ENCODE measurements at places on chromosomes 3 and 15. TPM values are rescaled to one million over a fixed set of nuclear protein-coding genes. Genes with fewer than 3 reads are reported as not detected.

DNA sequence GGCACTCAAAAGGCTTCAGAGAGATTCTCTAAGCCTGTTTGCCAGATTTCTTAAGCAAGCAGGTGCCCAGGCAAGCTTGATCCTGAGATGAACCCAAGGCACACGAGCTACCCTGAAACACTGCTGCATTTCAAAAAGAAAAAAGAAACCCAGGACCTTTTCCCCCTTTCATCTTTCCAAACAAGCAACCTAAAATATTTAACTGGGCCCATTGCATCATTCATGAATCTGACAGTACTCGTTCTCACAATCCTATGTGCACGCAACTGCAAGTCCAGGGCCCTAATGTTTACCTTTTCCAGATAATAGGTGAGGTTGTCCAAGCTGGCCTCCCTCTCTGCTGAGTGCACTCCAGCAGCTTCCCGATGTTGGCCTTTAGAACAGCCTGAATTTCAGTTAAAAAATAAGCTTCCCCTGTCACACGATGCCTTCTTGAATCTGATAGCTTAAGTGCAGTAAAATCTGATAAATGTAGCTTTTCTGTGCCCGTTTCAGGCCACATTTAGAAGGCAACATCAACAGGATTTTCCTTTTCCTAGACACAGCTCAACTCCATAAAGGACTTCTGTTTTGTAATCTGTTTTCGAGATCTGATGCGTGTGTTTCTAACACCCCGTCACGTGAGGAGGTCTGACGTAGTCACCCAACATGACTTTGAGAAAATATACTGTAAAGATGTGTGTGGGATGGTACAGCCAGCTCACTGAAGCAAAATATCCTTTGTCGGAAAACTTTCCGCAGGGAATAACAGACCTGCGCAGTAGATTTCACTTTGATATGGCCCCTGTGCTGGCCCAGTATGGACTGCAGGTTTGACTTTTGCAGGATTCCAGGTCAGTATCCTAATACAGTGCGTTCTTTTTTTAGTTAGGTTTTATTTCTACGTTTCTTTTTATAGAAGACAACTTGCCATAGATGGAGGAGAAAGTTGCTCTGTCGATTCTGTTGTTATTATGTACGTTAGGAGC lies 55.1 kb upstream of the RASA2 start:
- no peak for DNase-seq
- peaks cover 7% of the 10 kb centered on the region for H3K36me3 ChIP-seq

DNA sequence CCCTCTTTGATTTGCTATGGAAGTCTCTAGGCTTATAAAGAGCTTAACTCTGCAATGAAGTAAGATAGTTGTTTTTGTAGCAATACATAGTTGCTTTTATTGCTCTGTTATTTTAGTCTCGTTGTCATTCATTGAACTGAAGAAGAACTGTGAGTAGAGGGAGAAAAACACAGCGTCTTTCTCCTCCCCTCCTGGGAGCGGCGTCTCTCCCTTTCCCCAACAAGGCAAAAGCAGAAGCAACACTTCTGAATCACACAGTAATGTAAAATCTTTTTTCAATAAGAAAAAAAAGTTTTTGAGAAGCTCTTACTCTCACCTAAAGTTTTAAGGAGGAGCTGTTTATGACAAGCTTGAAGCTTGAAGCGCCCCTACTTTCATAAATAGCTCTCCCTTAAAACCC lies 119.3 kb upstream of the SLC7A14 start:
- H3K27ac ChIP-seq, result no peak overlapping the region
- no peak for DNase-seq
- no peak overlapping the region for H3K4me3 ChIP-seq
- H3K4me1 ChIP-seq, result no peaks in the 10 kb centered on the region
- no peaks in the 10 kb centered on the region for H3K36me3 ChIP-seq
- peaks cover 2% of the 10 kb centered on the region for H3K27me3 ChIP-seq

- H3K4me1 ChIP-seq, result peaks cover 8% of the 10 kb centered on the region
- H3K27ac ChIP-seq, result no peak overlapping the region
- H3K4me3 ChIP-seq, result no peak overlapping the region
- no peaks in the 10 kb centered on the region for H3K36me3 ChIP-seq
- DNase-seq, result no peak
- peaks cover 9% of the 10 kb centered on the region for H3K27me3 ChIP-seq
These were observed 78.2 kb upstream of the THBS1 start for GRCh38 chr15:39502611-39503195.

- no peak for DNase-seq
These were observed 28.8 kb upstream of the RFX7 start for GRCh38 chr15:56272454-56272853.

DNA sequence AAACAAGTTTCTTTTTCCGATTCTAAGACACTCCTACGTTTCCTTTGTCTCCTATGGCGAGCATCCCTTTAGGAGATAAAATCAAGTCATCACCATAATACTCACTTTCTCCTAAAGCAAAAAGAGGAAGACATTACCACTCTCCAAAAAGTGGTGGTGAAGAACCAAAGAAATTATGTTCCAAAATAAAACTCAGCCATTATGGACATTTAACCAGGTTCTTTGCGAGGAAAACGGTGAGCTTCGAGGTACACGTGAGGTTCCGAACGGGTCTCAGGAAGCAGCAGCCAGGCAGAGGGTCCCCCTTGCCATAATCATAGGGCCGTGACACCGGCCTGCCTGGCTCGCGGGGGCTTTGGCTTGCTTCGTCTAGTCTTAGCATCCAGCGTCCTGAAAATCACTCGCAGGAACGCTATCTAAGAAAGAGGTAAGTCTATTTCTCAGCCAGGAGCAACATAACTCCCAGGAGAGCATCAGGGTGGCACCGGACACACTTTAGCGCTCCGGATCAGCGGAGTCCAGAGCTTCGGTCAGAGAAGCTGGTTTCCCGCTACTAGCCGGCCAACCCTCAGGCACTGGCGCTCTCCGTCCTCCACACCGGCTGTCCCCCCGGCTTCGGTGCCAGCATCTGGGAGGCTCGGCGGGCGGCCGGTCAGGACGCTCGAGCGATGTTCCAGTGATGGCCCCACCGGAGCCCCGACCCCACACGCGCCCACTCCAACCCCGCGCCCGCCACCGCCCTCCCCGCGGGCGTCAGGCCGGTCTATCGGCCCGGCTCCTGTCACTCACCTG lies 581 bp downstream of the IP6K1 start:
- peak overlapping the region; percentile 94 for H3K27ac ChIP-seq
- peaks cover 31% of the 10 kb centered on the region for H3K4me1 ChIP-seq
- H3K4me3 ChIP-seq, result peak overlapping the region; percentile 94
- H3K27me3 ChIP-seq, result peaks cover 10% of the 10 kb centered on the region

DNA sequence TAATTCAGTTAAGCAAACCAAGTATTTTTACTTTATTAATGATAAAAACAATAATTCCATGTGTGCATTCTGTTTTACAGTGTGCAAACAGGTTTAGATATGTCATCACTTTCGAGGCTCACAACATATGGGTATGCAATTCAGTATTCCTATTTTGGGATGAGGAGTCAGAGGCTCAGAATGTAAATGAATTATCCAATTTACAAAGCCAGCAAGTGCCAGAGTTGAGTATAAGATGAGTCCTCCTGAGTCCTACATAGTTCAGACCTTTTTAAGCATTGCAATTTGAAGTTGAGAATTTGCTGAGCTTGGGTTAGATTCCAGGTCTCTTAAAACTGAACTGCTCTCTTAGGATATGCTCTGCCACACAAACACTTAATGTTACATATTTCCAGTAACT lies 424.2 kb upstream of the ROBO2 start:
- no peaks in the 10 kb centered on the region for H3K27me3 ChIP-seq
- no peaks in the 10 kb centered on the region for H3K4me1 ChIP-seq
- H3K4me3 ChIP-seq, result no peak overlapping the region
- no peak for DNase-seq
- H3K27ac ChIP-seq, result no peak overlapping the region

DNA sequence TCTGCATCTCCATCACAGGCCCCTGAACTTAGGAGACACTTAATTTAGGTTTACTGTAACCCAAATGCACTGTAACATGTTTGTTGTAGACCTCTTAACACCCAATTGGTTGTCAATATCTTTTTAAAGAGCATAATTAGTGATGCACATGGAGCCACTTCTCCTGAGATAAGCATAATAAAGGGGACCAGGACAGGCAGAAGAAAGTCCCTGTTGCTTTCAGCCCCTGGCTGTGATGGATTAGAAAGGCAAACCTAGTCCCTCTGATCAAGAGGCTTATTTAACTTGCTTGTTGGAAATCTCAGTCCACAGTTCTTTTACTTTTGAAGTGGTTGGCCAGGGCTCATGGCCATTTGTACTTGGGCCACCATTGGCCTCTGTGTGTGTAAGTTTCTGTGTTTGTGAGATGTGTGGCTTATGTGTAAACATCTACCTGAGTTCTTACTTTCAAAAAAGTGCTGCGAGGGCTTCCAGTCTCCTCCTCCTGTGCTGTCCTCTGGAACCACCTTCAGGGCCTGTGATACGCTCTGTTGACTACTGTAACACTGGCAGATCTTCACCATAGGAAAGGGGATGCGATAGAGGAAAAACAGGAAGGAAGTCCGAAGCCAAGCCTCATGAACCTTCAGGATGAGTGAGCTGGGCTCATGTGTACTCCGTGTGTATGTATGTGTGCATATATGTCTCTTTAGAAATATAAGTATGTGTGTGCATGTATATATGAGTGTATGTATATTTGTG lies 136.2 kb downstream of the EPHB1 start:
- H3K4me3 ChIP-seq, result no peak overlapping the region
- peaks cover 5% of the 10 kb centered on the region for H3K27me3 ChIP-seq
- no peak for DNase-seq
- no peak overlapping the region for H3K27ac ChIP-seq
- H3K36me3 ChIP-seq, result no peaks in the 10 kb centered on the region
- peaks cover 6% of the 10 kb centered on the region for H3K4me1 ChIP-seq

DNA sequence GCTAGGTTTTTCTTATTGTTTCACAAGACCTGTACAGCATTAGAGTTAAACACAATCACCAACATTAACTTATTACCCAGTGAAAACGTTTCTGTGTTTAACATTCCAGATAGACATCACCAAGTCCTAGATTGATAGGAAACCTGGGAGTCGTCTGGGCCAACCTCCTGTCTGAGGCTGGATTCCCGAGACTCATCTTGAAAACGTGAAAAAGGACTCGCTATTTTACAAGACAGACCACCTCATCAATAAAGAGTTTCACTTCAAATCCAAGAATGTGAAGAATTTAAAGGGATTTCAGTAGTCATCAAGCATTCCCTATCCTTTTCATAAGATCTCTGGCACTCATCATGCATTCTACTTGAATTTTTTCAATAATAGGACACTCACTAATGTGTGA lies 626.6 kb downstream of the MCTP2 start:
- no peak overlapping the region for H3K4me3 ChIP-seq
- H3K36me3 ChIP-seq, result no peaks in the 10 kb centered on the region
- no peak overlapping the region for H3K27ac ChIP-seq

DNA sequence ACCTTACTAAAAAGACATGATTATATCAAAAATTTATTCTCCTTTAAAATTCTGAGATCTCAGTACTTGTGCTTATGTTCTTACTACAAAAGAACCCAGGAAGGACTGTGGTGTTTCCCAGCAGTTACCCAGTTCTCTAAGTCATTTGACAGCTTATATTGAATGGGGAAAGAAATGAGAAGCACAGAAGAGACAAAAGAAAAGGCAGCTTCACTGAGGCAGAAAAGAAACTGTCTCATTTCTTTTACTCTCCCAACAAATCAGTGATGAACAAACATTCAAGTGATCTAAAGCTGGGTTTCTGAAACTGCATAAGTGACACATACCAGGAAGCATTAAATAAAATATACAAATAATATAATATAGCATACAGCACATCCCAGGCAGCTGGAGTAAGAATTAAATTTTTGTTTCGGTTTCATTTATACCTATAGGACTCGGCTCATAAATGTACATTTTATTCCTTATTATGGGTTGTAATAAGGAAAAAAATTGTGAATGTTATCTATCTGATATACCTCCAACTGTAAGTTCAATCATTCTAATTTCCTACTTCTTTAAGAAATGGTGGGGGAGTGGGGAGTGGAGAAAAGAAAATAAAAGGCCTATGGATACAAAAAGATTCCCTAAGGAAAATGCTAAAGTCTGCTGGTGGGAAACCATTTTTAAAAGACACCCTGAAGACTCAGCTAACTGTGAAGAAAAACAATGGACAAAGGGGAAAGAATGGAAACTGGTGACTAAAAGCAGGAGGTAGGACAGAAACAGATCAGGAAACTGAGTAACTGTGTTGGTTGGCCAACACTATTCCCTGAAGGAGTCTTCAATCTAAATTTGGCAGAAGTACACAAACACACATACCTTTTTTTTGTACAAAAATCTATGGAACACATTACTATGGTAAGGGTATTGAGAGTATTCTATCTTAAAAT lies 156.8 kb downstream of the TBC1D5 start:
- H3K27me3 ChIP-seq, result no peaks in the 10 kb centered on the region
- H3K4me3 ChIP-seq, result no peak overlapping the region
- H3K27ac ChIP-seq, result no peak overlapping the region
- H3K36me3 ChIP-seq, result peaks cover 13% of the 10 kb centered on the region
- H3K4me1 ChIP-seq, result peaks cover 10% of the 10 kb centered on the region
- DNase-seq, result no peak

GRCh38 chr3:190183121-190183520 lies 62.4 kb upstream of the P3H2 start:
- H3K4me1 ChIP-seq, result no peaks in the 10 kb centered on the region
- no peaks in the 10 kb centered on the region for H3K36me3 ChIP-seq
- no peak overlapping the region for H3K4me3 ChIP-seq
- no peak overlapping the region for H3K27ac ChIP-seq

- no peak overlapping the region for H3K4me3 ChIP-seq
- H3K27ac ChIP-seq, result no peak overlapping the region
- H3K27me3 ChIP-seq, result no peaks in the 10 kb centered on the region
- H3K4me1 ChIP-seq, result no peaks in the 10 kb centered on the region
These were observed 753.9 kb downstream of the TUSC7 start for GRCh38 chr3:117463276-117464115.

GRCh38 chr15:85625856-85626255 lies 168.9 kb downstream of the KLHL25 start:
- no peaks in the 10 kb centered on the region for H3K36me3 ChIP-seq
- DNase-seq, result peak; percentile 82
- peak overlapping the region; percentile 77 for H3K4me3 ChIP-seq
- H3K27ac ChIP-seq, result peak overlapping the region; percentile 97
- H3K4me1 ChIP-seq, result peaks cover 71% of the 10 kb centered on the region

DNA sequence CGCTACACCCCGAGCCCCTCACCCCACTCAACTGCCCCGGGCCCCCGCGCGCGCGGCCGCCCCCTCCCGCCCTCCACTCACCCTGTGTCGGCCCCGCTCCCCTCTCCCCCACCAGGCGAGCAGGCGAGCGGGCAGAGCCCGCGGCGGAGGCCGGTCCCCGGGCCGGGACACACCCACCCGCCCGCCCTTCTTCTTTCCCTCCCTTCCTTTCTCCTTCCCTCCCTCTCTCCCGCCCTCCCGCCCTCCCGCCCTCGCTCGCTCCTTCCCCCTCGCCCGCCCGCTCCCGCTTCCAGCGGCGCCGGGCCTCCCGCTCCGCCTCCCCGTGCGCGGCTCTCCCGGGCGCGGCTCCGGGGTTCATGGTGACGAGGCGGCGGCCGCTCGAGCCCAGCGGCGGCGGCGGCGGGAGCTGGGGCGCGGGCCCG lies at the start of gene CTDSPL:
TSS of gene CTDSPL (plus strand) at position 261 of the 422 bp plus-strand sequence. CDS start 320 bp downstream, outside the sequence.
- H3K4me3 ChIP-seq, result peak within 1 kb of the TSS; percentile 87
- peaks cover 19% of the 10 kb centered on the region for H3K4me1 ChIP-seq
- peak within 1 kb of the TSS; percentile 49 for H3K27ac ChIP-seq
- peaks cover 20% of the 10 kb centered on the region for H3K27me3 ChIP-seq
- DNase-seq, result no peak

GRCh38 chr3:142433110-142433509 lies 14.7 kb downstream of the XRN1 start:
- peaks cover 3% of the 10 kb centered on the region for H3K27me3 ChIP-seq
- H3K4me3 ChIP-seq, result no peak overlapping the region
- H3K36me3 ChIP-seq, result peaks cover 22% of the 10 kb centered on the region
- peaks cover 22% of the 10 kb centered on the region for H3K4me1 ChIP-seq
- no peak for DNase-seq

ALAS1 gene
- 27.4 TPM for polyA plus RNA-seq

SCAANT1 gene
- not detected for polyA plus RNA-seq

COL6A5 gene
- polyA plus RNA-seq, result not detected

Data from immature natural killer cell (primary cell).